ENCODE measurements at places on chromosomes 11 and 22.

- no peak for DNase-seq
Observed at GRCh38 chr22:41521126-41521525, 23.1 kb downstream of the POLR3H start.

DNA sequence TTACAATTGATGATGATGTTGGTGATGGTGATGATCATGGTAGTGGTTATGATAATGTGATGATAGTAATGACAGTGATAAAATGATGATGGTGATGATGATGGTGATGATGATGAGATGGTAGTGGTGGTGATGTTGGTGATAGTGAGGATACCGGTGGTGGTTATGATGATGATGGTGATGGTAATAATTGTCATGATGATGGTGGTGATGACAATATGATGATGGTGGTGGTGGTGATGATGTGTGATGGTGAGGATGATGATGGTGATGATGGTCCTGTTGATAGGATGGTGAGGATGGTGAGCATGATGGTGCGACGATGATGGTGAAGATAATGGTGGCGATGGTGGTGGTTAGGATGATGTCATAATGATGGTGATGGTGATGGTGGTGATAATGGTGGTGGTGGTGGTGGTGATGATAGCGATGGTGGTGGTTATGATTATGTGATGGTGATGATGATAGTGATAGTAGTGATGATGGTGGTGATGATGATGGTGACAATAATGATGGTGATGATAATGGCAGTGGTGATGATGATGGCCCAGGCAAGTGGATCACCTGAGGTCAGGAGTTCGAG is 1129.9 kb downstream of the BRD1 start:
- no peak for DNase-seq

GRCh38 chr11:3605771-3606203 is 36.0 kb downstream of the ART5 start:
- no peak for DNase-seq

DNA sequence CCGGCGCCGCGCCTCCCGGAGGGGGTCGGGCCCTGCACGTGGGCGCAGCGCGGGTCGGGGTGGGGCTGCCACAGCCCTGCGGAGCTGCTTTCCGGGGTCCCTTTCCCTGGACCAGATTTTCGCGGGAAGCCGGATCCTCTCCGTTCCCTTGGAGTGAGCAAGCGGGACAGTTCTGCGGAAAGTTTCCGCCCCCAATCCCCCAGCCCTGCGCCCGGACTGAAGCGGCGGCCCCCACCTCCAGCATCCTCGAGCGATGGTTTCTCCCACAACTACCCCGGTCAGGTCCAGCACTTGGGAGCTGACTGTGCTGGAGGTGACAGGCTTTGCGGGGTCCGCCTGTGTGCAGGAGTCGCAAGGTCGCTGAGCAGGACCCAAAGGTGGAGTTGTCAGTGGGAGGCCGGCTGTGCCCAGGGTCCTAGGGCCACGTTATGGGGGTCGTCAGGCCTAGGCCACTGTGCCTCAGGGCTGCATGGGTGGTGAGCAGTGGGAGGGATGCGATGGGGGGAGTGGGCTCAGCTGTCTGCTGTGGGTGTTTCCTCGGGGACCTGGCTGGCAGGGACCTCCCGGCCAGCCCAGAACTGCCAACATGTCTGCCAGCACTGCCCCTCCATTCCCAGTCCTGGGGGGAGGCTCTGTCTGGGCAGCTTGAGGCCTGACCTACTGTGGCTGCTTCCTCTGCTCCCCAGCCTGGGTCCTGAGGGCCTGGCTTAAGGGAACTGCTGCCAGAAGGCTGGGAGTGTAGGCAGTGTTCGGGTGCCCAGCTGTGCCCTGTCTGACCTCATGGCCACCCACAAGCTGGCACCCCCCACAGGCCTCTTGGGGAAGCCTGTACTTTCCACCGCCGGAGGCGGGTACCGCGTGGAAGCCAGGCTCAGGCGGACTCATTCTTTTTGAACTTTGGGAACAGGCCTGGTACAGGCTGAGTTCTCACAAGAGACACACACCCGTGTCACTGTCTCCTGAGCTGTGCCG is 726 bp downstream of the ST3GAL4 start:
- DNase-seq, result peak; percentile 66

- peak; percentile 48 for DNase-seq
Observed at GRCh38 chr11:33266393-33267215, 9.4 kb downstream of the HIPK3 start.

- DNase-seq, result no peak
Observed at GRCh38 chr11:84117394-84117793, 831.2 kb upstream of the CCDC90B start.

Data from EL (cell line).